T-helper 2 cell treated with Interferon-gamma antibody and Interleukin-4, amounts not matched to agents 5 μg/mL and 100 μg/mL, for 36 hours (primary cell): ENCODE measurements at places on chromosomes 16 and 17.

DNA sequence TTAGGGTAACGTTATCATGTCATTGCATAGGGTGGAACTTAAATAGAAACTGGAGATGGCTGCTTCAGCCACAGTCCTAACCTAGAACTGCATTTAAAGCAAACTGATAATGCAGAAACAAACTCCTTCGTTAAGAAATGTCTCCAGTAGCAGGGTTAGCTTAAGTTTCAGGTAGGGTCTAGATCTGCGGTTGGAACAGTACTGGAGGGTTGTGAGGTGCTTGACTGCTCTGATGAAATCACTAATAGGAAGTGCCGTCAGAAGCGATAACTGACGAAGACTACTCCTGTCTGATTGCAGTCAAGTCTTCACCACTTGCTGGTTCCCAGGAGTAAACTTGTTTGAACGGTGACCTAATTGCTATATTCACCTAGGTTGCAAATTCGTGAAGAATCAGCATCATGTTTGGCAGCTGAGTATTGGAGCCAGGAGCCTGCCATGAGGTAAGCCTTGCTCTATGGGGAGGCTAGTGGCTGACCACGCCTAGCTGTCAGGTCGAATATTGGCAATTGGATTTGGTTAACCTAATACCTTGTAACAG, 24.5 kb downstream of the TRPV2 start:
- no peak for DNase-seq

DNA sequence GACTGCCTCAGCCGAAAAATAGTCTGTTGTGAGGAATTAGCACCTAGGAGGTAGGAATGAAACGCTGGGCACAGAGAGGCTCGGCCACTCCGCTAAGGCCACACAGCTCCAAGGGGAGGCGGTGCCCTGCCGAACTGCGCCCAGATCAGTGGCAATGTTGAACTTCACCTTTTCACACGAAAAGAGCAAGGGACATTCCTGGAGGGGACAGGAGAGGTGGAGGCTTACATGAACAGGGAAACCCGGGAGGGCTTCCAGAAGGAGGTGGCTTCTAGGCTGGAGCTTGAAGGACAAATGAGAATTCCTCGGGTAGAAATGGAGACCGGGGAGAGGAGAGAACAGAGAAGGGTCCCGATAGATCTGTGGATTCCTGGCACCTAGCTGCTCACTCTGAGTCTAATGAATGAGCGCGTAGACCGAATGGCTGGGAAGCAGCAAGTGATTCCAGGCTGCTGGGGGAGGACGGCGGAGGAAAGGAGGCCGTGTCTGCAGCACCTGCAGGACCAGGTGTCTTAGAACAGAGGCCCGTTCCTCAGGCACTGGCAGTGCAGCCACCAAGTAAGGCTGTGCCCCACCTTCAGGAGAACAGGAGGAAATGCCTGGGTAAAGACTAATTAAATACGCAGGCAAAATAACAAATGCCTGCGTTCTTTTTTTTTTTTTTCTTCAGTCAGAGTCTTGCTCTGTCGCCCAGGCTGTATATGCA, 722 bp upstream of the SLC38A10 start:
- DNase-seq: peak; percentile 31

GRCh38 chr16:51880776-51881175, 666.2 kb downstream of the TOX3 start:
- no peak for DNase-seq

DNA sequence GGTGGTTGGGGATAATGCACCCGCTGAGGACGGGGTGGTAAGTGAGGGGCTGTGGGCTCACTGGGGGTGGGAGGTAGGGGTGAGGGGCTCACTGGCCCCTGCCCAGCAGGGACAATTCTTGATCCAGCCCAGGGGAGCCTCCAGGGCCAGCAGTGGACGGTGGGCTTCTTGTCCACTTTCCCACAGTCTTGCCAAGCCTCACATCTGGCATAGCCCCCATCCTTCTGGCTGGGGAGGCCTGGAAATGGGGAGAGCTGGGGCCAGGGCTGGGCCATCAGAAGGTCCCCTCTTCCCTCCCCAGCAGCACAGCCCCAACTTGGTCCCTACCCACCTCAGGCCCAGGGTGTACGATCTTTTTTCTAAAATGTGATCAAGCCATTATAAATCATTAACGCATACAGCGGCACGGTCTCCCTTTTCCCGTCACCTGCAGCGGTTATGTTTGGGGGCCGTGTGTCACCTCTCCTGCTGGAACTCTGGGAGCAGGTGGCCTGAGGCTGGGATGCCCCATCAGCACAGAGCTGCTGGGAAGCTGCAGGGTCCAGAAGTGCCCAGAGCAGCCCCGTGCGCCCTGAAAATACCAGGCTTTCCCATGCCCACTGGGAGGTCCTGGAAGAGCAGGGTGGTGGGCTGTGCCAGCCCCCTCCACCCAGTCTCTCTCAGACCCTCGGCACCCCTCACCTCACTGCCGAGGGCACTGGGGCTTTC, 7.2 kb upstream of the SETD6 start:
- DNase-seq: no peak

- DNase-seq: no peak
These were observed 45.0 kb upstream of the SMURF2 start for GRCh38 chr17:64707050-64707591.

GRCh38 chr17:27946513-27946912, 53.3 kb upstream of the LYRM9 start:
- no peak for DNase-seq

DNA sequence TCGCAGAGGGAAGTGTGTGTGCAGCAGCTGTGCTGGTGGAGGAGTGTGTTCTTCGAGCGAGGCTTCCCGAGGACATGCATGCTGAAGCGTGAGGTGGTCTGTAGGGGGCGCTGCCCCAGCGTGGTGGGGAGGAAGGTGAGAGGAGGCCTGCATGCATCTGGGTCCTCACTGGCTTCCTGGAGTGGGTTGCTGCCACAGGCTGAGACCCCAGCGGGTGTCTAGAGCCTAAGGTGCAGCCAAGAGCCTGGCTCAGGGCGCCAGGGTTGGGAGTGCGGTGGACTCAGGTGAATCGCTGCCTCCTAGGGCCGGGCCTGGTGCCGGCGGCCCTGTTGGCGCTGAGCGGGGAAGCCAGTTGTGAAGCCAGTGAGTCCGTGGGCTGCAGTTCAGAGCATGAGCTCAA, 7.5 kb upstream of the HSD3B7 start:
- DNase-seq: no peak

GRCh38 chr16:73022534-73022933, 25.4 kb downstream of the ZFHX3 start:
- DNase-seq: no peak

DNA sequence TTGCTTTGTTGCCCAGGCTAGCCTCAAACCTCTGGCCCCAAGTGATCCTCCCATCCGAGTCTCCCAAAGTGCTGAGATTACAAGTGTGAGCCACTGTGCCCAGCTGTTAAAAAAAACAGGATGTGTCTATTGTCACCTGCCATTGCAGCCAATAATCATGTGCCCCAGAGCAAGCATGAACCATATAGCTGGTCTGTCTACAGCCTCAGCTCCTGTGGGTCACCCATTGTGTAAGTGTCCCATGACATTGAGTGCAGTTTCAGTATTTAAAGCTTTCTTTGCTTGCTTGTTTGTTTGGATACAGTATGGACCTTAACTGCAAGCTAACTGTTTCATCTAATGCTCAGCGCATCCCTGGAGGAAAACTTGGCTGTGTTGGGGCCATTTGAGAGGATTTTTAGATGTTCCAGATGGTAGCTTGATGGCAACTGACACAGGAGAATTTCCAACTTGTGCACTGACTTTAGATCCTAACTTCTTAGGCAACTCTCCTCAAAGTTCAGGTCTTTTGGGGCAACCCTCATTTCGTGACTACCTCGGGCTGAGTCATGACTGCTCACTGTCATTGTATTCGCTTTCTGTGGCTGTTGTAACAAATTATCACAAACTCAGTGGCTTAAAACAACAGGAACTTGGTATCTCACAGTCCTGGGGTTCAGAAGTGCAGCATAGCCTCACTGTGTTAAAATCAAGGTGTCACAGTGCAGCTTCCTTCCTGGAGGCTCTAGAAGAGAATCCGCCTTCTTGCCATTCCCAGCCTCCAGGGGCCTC, 30.3 kb upstream of the ADORA2B start:
- DNase-seq: peak; percentile 11

- DNase-seq: no peak
These were observed 4.8 kb downstream of the RHBDF2 start for GRCh38 chr17:76496464-76496863.

GRCh38 chr16:66964049-66964448, 3.0 kb downstream of the CES3 start:
- DNase-seq: no peak

- no peak for DNase-seq
These were observed 6.2 kb downstream of the CHAD start for GRCh38 chr17:50462446-50462845.

- no peak for DNase-seq
These were observed 688.8 kb downstream of the WWOX start for GRCh38 chr16:78788276-78788675.

DNA sequence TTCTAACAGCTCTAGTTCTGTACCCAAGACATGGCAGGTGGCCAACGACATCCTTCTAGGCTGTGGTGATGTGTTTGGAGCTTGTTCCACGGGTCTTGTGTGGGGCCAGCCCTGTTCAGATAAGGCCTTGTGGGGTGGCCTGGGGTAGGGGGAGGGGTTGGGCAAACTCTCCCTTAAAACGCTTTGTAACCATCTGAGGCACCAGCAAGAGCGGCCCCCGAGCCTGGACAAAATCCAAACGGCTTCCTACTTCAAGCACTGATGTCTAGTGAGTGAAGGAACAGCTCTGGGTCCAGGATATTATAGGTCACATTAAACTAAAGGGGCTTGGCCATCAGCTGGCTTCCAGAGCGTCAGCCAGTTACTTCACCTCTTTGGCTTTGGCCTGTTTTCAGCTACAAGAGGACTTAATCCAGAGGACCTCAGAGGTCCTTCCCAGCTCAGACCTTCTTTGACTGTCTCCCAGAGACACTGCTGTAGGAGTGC, 11.9 kb downstream of the SERPINF1 start:
- DNase-seq: no peak

DNA sequence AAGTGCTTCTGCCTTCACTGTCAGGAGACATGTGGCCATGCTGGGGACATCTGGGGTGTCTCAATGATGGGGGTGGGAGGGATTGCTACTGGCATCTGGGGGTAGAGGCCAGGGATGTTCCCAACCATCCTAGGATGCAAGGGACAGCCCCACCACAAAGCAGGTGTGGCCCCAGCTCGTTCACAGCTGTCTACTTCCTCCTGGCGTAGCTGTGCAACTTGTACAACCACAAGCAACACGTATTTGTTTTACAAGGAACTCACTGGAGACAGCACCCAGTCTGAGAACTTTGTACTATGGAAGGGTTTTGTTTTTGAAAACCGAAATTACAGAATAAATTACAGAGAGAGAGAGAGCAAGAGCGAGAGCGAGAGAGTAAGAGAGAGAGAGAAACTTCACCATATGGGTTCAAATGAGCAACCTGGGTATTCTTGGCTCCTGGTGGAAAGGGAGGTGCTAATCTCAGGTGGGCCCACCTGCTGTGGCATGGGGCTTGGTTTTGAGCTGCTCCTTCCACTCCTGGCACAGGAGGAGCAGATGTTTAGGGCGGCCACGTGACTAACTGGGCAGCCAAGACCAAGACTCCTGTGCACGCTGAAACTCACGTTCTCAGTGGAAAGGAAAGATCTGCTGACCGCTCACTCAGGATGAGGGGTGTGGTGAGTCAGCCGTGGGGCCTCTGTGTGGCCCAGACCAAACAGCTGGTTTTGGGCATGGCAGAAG, 17.5 kb upstream of the TNFRSF13B start:
- DNase-seq: peak; percentile 11

DNA sequence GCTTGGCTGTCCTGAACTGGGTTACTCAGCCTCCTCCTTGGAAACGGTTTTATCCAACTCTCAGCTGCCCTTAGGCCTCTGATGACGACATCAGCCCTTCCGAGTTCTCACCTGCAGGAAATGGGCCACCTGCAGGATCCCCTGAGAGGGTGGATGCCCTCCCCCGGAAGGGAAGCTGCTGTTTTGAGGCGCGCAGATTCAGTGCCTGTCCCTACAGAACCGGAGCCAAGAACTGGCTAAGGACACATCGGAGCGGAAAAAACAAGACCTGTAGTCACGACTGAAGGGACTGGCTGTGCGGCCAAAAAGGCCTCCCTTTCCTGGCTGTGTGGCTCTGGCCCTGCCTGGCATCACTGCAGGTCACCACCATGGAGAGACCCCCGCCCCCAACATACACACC, 11.7 kb upstream of the C16orf95 start:
- no peak for DNase-seq

DNA sequence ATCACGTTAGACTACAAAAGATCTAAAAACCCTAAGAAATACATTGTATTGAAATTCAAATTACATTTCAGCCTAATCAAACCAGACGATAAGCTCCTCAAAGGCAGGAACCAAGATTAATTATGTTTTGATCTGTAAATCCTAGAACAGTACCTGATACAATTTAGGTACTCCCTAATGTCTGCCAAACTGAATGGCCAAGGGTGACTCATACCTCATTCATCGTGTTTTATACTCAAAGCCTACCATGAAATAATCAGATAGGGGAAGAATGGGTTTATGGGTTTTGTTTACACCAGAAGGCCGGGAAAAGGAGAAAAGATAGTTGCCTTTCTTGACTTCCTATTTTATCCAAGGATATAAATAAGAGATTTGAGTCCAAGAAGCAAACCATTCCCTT, 19.3 kb downstream of the MMD start:
- DNase-seq: no peak

GRCh38 chr17:40178021-40178601, 841 bp downstream of the RAPGEFL1 start:
- DNase-seq: no peak

DNA sequence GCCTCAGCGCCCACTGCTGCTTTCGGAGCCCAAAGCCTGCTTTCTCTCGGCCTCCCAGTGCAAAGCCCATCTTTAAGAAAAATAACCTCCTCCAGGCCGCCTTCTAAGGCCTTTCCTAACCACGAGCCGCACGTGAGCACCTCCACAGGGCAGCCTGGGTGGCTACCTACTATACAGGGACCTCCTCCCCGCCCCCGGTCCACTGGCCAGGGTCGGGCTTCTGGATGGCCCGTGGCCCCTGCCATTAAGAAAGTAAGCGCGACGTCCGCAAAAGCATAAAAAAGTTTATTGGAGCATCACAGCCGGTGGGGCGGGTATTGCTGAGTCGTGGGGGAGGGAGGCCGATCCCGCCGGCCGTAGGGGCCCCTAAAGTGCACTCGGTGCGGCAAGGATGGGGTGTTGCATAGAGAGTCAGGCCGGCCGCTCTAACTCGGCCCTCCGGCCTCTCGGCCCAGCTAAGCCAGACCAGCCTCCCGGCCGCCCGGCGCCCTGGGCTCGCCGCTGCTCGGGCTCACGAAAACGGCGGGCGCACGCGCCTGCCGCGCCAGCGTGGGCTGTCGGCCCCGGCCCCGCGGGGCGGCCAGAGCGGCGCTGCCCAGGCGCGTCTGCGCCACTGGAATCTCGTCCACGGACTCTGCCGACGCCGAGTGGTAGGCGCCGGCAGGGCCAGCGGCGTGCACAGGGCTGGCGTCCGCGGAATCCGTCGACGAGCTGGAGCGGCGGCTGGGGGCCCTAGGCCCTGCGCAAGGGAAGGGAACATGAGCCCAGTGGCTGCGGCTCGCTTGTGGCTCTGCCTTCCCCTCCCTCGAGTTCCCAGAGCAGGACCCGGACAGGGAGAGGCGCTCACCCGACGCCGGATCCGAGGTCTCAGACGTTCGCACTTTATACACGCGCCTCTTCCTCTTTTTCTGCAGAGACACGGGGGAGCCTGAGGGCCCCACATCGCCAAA, 1.1 kb upstream of the TPPP3 start:
- no peak for DNase-seq

- no peak for DNase-seq
These were observed 565 bp upstream of the XAF1 start for GRCh38 chr17:6755281-6755680.

GRCh38 chr16:48295488-48296281, 48.3 kb upstream of the ABCC11 start:
- no peak for DNase-seq
